Stimulated activated CD8-positive, alpha-beta memory T cell treated with anti-CD3 and anti-CD28 coated beads, Interleukin-15, amount 100 ng/mL, for 24 hours (primary cell): ENCODE measurements at places on chromosomes 12 and 14.

DNA sequence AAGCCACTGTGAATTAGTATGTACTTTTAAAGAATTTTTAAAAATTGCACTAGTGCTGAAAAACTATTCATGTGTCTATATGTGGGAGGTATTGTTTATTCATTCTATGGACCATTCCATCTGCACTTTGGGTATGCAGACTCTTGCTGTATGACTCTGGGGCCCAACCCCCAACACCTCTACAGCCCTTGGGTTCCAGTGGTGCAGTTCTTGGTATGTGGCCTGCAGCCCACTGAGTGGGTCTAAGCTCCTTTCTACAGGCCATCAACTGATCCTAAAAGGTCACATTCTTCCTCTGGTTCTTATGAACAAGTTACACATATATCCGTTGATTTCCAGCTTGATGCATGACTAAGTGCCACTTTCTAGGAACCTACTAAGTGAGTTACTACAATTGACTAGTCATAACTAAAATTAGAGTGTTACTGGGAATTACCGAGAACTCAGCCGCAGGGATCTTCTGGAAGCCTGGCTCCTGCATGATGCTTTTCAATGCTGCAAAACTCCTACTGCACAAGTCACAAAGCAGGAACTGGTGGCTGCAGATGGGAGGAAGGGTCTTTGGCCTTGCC, 62.4 kb upstream of the MED13L start:
- DNase-seq, result no peak

DNA sequence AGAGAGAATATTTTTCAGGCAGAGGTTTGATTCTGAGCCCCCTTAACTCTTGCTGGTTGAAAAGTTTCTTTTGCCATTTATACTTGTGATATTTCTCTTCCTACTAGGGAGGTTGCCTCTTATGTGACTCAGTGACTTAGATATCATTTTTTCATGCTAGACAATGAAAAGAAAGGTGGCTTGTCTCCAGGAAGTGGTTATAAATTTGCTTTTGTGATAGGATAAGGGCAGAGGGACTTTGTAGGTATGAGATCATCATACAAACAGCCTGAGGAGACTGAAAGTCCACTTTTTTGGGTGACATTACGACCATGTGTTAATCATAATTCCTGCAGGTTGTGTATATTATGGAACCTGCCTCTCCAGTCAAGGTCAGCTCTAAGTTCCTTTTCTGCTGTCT, 35.8 kb downstream of the ACSM4 start:
- DNase-seq, result no peak

- no peak for DNase-seq
Observed at GRCh38 chr14:100032738-100033137, 32.5 kb upstream of the EVL start.

GRCh38 chr12:119980242-119980641, 8.8 kb upstream of the BICDL1 start:
- DNase-seq, result no peak
